ENCODE measurements at places on chromosomes 2 and 18. TPM values are rescaled to one million over a fixed set of nuclear protein-coding genes. Genes with fewer than 3 reads are reported as not detected.

CCL20 gene
- not detected for polyA plus RNA-seq

CRYGD gene
- polyA plus RNA-seq: not detected

FSHR gene
- polyA plus RNA-seq: not detected

GPR35 gene
- polyA plus RNA-seq: 0.27 TPM

SCTR gene
- polyA plus RNA-seq: not detected

EPB41L3 gene
- polyA plus RNA-seq: 19.2 TPM

ACP1 gene
- polyA plus RNA-seq: 156 TPM

GALNT13 gene
- not detected for polyA plus RNA-seq

APCDD1 gene
- polyA plus RNA-seq: 0.30 TPM

ACOXL gene
- not detected for polyA plus RNA-seq

RND3 gene
- 199 TPM for polyA plus RNA-seq

SH3RF3 gene
- 2.1 TPM for polyA plus RNA-seq

FAM110C gene
- not detected for polyA plus RNA-seq

FARP2 gene
- polyA plus RNA-seq: 30.9 TPM

PTPRM gene
- polyA plus RNA-seq: 30.9 TPM

SLC5A7 gene
- not detected for polyA plus RNA-seq

SEPTIN2 gene
- 512 TPM for polyA plus RNA-seq

WNT10A gene
- not detected for polyA plus RNA-seq

TSPYL6 gene
- not detected for polyA plus RNA-seq

AQP12B gene
- not detected for polyA plus RNA-seq

SERPINB13 gene
- polyA plus RNA-seq: not detected

CRACDL gene
- polyA plus RNA-seq: not detected
